ENCODE measurements at places on chromosomes 2 and 18.

DNA sequence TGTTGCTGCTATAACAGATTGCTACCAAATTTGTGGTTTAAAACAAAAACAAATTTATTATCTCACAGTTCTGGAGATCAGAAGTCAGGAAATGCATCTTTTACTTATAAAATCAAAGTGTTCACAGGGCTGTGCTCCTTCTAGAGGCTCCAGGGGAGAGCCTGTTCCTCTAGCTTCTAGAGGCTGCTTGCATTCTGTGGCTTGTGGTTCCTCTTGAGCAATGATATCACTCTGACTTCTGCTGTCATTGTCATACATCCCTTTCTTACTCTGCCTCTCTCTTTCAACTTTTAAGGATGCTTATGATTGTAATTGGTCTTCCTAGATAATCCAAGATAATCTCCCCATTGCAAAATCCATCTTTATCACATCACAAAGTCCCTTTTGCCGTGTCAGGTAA lies 6.1 kb upstream of the DCC start:
- peak; percentile 29 for DNase-seq

DNA sequence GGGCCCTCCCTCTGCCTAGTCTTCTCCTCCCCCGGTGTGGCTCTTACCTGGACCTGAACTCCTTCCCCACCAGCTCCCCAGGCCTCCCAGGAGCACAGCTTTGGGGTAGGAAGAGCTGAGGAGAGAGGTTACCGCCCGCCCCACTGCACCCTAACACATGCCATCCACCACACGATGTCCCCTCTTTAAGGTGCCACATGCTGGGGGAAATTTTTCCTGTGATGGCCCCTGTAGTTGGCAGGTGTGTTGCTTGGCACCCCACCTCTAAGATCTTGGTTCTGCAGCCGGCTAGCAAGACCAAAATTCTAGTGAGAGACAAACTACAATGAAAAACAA lies 6.9 kb upstream of the TEX261 start:
- no peak for DNase-seq

DNA sequence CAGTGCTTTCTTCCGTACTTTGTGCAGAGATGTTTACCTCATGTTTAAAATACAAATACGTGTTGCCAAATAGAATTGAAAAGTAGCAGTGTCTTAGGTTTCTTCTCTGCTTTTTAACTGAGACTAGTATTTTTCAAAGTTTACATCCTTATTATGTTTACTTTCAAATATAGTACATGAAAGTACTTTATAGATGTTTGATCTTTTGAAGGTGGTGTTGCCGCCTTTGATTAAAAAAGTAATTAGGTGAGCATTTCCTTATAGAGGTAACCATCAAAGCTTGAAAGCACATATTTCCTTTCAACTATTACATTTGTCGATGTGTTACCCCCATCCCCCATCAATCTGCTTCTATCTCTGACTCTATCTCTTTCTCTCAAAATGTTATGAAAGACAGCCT lies 87.0 kb downstream of the CERS6 start:
- no peak for DNase-seq

DNA sequence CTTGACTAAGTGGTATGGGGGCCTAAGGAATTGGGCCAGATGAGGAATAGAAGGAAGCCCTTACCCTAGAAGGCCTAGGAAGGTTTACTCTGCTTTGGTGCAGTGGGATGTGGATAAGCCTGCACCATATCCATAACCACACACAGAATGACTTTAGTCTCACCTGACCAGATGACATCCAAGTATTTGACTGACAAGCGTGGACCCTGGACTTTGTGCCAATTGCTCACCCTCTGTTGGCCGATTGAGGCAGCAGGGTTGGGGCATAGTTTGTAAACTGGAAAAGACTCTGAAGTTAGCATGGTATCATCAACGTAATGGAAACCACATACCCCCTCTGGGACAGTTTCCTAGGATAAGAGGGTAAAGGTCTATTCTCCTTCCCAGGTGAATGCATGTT lies 36.5 kb upstream of the SERPINE2 start:
- DNase-seq = no peak

GRCh38 chr2:15346624-15347023 lies 214.5 kb downstream of the NBAS start:
- DNase-seq = no peak

- no peak for DNase-seq
These were observed 104.6 kb upstream of the SLC14A2 start for GRCh38 chr18:45510656-45511055.

- DNase-seq = no peak
These were observed 177.9 kb downstream of the FAM124B start for GRCh38 chr2:224223851-224224555.

GRCh38 chr18:79199691-79200374 lies 130.6 kb downstream of the ATP9B start:
- DNase-seq = no peak

- DNase-seq = no peak
These were observed at the start of gene LIMS2 for GRCh38 chr2:127675331-127676261. Gene LIMS2, minus strand, starts transcription at chr2:127675530. Its CDS starts 506 bp downstream, at chr2:127675024.
